ENCODE measurements at places on chromosomes 12 and 14.

DNA sequence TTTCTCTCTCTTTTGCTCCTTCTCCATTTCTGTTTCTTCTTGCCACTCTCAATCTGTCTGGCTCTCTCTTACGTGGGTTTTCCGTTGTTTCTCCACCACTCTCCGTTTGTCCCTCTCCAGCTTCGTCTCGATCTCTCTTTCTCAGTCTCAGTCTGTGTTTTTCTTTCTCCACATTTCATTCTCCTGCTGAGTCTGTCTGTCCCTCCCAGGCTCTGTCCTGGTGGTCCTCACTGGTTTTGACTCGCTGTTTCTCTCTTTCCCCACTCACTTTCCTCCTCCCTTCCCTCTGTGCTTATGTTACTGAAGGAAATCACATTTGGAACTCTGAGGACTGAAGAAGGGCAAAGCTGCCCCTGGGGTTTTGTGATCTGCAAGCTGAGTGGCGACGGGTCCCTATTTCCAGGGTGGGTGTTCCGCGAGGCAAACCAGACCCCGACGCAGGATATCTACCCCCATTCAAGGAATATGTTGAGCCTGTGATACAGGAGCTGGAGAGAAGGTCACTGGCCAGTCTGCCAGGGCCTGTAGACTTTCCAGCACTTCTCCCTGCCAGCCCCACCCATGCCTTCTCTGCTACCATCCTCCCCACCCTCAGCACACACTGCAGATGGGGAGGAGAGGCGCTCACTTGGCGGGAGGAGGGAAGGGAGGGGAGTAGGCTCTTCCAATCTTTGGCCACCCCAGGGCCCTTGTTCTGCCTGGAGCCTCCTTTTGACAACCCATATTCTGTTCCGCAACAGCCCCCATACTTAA, 102.7 kb upstream of the MAP1LC3B2 start:
- no peak for DNase-seq

DNA sequence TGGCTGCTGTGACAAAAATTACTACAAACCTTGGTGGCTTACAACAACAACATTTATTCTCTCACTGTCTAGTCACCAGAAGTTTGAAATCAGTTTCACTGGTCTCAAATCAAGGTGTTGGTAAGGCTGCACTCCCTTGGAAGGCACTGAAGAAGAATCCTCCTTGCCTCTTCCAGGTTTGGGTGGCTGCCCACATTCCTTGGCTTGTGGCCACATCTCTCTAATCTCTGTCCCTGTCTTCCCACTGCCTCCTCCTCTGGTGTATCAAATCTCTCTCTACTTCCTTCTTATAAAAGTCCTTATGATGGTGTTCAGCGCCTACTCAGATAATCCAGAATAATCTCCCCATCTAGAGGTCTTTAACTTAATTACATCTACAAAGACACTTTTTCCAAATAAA, 31.0 kb downstream of the PLCZ1 start:
- DNase-seq: no peak

GRCh38 chr12:49296034-49296835, 1.3 kb downstream of the PRPH start:
- peak; percentile 47 for DNase-seq

DNA sequence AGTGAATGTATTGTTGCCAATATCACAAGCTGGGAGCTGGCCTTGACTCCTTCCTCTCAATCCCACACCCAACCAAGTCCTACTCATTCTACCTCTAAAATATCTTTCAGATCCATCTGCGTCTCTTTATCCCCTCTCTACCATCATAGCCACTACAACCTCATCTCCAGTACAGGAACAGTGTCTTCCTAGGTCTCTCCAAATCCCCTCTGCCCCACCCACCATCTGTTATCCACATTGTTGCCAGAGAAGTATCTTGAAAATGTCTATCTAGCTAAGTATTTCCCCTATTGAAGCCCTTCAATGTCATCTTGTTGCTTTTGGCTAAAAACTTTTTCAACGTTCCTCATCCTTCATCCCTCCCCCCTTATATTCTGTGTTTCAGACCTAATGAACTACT, 244.7 kb downstream of the C12orf75 start:
- no peak for DNase-seq
